ENCODE measurements at places on chromosomes 6 and 20.

DNA sequence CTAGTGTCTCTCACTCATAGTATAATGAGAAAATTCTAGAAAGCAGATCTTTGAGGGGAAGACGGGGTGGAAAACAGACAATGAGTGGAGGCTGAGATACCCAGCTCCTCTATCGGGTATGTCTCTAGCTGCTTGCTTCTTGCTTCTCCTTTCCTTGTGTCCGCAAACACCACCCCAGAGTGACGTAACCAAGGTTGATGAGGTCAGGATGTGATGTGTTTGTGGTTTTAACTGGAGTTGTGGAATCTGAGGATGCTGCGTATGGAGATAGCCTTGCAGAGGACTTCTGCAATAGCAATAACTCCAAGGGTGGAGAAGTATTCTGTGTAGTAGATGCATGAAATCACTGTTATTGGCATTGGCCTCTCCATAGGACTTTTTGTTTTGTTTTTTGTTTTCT, 132.7 kb upstream of the IFNGR1 start:
- no peak for DNase-seq

DNA sequence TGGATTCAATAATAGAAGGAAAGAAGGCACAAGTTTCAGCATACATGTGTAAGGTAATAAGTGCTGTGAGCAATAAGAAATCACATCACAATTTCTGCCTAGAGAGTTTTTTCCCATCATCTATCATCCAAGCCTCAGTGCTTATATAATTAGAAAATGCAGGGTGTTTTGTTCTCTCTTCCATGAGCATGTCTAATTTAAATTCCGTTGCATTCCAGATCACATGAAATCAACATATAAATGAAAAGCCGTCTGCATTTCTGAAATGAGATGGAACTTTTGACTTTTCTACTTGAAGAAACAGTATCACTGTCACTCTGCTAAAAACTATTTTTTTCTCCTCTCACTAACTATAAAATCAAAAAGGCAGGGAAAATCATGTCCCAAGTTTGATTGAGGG, 74.5 kb upstream of the CD2AP start:
- DNase-seq: no peak

DNA sequence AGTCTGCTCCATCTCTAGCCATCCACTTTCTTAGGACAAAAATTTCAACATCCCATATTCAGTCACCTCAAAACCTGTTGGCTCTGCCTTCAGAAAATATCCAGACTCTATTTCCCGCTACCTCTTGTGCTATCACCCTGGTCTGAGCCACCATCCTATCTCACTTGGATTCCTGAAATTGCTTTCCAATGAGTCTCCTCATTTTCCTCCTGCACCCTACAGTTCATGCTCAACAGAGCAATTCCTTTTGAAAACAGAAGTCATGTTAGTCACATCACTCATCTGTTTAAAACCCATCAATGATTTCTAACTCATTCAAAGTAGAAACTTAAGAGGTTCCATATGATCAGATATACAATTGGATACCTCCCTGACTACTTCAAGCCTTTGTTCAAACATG, 229.9 kb downstream of the ADGRG6 start:
- DNase-seq: no peak

GRCh38 chr20:45826381-45827019, 612 bp downstream of the TNNC2 start:
- no peak for DNase-seq

DNA sequence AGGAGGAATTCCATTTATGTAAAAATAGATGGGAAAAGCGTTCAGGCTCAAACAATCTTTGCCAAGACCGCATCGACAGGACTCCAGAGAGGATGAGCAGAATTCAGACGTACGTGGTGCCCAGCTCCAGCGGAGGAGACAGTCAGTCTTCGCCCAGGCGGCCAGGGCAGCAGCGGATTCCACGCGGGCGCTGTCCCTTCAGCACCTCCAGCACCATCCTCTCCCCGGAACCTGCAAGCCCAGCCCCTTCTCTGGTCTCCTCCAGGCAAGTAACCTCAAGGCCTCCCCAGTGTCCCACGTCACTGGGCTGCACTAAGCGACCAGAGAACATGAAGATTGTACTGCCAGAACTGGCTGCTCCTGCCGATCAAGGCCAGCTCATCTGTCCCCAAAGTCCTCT, 2.8 kb upstream of the KCNQ2 start:
- DNase-seq: no peak

GRCh38 chr6:121959501-121959900, 440.0 kb upstream of the HSF2 start:
- no peak for DNase-seq

DNA sequence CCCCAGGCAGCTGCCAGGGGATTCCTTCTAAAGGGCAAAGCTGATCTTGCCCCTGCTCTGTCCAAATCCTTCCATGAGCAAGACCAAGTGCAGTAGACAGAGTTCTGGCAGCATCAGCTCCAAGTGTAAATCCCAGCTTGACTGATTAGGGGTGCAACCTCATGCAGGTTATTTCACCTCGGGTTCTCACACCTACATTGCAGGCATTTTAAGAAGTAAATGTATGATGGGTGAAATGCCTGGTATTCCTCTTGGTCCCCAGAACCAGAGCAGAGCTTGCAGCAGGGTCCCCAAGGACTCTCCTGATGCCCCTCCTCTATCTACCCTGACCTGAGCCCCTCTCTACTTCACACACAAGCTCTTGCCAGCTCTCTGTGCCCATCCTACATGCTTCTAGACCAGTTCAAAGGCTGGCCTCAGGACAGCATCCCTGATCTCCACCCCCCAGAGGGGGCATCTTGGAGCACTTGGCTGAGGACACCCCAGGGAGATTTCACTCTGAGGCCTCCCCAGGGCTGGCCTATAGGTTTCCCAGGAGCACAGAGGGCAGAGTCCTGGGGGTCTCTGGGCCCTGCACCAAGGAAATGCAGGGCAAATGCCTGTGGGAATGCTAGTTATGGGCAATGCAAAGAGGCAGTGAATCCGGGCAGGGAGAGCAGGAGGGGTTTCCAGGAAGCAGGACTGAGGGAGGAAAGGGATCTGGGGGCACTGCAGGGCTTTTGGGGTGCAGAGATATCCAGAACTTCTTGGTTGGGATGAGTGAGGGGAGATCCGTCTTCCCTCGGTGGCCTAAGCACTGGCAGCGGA, 1.0 kb downstream of the LZTS3 start:
- no peak for DNase-seq

GRCh38 chr6:35415065-35415891, 36.9 kb upstream of the FANCE start:
- no peak for DNase-seq

DNA sequence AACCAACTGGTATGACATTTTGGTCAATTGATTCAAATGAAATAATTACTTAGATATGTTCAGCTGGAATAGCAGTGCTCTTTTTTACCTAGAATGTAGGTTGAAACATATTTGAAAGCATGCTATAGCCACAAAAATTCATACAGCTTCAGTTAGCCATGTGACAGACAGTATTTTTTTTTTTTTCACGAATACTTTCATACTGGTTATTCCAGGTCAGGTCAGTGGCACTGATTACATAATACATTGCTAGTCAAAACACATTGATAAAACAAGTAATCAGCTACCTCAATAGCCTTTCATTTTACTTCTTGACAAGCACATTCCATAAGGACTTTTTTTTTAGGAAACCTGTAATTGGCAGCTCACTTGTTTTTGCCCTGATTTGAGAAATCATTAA, 222.6 kb downstream of the EYA4 start:
- DNase-seq: no peak

DNA sequence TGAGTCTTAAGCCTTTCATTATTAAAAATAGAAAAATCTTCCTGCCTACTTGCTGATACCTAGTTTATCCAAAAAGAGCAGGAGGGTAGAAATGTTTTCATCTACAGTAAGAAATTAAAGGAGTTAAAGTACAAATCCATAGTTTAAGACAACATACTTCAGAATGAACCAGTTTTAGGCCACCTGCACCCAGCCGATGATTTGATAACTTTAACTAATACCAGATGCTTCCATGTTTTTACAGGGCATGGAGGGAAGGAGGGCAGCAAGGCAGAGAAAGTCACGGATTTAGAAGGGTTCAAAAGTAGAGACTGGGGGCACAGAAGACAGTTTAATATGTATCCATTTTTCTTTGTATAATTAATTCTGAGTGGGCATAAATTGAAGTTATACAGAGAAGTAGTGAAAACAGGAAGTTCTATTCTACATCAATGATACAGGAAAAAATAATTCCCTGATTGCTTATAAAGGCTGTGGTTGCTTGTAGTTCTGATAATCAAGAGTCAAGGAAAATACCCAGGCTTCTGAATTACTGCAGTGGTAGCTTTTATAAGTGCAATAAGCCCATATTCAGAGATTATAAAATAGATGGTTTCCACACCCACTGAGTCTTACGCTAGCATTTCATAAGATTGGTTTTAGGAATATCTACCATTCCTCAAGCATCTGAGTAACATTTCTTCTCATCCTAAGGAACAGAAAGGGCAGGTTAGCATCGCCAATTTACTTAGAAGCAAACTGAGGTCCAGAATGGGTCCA, 72.0 kb downstream of the GMDS start:
- DNase-seq: no peak

GRCh38 chr6:11659757-11660156, 118.8 kb downstream of the ADTRP start:
- DNase-seq: no peak

GRCh38 chr20:19944772-19945459, 72.2 kb upstream of the NAA20 start:
- DNase-seq: no peak

GRCh38 chr6:86789779-86790411, 147.4 kb upstream of the HTR1E start:
- DNase-seq: no peak

DNA sequence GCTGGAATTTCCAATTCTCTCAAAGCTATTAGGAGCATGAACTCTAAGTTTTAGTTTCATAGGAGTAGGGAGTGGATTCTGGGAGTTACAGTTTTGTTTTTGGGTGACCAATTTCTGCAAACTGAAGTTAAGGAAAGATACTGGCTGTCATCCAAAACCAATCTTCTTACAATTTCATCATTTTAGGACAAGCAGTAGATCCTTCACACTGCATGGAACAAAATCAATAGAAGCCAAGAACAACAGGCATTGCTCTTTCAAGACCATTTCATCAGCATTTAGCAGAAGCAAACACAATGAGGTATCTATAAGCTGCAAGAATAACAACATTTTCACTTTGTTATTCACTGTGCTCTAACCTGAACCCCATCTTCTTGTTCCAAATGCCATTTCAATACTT, 173.0 kb downstream of the GMDS start:
- no peak for DNase-seq

GRCh38 chr6:128491610-128492206, 28.7 kb downstream of the PTPRK start:
- no peak for DNase-seq

DNA sequence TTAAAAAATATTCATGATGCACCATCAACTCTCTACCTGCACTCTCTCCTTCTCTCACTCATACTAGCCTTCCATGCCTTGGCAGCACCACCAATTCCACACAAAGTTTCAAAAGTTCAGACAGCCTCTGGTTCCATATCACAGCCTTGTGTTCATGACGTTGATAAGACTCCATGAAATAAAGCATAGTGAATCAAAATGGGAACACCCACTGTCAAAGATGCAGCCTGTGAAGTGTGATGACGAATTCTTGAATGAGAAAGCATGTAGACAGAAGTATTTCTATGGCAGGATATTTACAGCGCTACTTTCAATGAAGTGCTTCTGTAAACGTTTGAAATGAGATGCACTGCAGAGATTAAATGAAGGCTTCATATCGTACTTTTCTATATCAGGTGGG, 77.3 kb upstream of the FERMT1 start:
- DNase-seq: no peak

DNA sequence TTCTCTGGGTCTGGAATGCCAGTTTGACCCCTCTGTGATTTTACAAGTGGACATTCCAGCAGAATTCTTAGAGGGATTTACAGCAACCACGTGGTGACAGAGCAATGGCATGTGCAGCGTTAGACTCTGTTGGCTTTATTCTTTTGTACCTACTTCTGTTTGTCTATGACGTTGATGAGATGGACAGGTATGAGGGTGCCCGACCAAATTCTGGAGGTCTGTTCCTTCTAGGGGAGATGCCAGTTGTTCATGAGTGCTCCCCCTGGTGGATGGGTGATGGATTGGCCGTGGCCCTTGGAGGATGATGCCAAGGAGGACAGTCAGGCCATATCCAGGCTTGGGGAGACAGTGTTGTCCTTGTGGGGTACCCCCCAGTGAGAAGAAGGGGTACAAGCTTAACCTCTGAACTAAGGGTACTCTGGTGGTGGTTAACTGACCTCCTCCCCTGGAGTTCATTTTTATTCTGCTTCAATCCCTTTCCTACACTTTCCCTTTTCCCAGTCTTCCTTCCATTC, 198.6 kb downstream of the DTNBP1 start:
- DNase-seq: peak; percentile 44

- DNase-seq: no peak
These were observed 83.7 kb downstream of the FYN start for GRCh38 chr6:111789598-111789997.
